Activated T-helper 9 cell treated with anti-CD3 and anti-CD28 coated beads, Interleukin-2, amount 50 U/mL, for 16 hours (primary cell): ENCODE measurements at places on chromosomes 6 and 20.

GRCh38 chr6:34383656-34384320 lies 8.7 kb downstream of the NUDT3 start:
- DNase-seq = no peak

DNA sequence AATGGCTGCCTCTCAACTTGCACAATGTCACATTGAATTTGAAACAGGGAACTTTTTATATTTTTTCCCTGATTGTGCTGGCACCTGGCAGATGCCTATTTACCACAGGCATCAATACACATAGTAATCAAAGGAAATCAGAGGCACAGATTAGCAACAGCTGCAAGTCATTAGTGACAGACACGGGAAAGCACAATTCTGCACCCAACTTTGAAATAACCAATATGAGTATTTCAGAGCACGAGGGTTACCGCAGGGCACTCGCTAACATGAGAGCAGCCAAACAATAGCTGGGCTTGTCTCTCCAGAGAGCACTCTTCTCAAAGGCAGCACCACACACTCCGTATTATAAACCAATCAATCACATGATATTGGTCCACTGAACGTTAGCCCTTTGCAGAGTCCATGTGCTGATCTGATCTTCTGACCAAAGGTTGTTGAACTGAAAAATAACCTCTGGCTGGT lies 149.5 kb downstream of the RNF144B start:
- DNase-seq = no peak

DNA sequence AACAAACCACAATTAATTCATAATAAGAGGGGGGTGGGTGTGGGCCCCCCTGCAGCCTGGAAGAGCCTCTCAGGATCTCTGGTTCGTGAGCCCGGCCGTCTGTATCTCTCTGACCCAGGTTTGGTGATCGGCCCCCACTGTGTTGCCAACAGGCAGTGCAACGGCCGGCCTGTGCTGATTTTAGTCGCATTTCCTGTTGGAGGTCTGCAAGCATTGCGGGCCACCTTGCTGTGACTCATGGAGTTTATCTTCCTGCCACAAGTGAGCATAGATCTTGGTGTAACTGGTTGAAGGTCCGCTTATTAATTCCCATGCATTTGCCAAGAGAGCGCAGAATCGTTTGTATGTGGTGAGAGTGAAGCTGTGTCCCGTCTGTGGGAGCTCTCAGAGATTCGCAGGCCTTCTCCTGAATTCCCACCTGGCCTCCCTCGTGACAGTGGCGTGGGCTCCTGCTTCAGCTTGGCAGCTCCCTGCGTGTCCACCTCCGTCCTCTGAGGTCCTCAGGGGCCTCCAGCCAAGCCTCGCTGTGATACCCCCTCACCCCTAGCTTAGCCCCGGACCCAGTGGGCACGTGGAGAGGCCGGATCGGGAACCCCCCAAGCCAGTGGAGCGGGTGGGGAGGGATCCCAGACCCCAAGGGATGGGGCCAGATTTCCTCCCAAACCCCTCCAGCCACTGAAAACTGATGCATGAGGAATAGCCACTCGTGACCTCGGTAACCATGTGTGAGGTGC lies 269.8 kb downstream of the CDH4 start:
- no peak for DNase-seq

GRCh38 chr6:88677356-88677755 lies 286.1 kb downstream of the RNGTT start:
- no peak for DNase-seq

GRCh38 chr6:142714951-142715785 lies 229.8 kb downstream of the HIVEP2 start:
- no peak for DNase-seq

- no peak for DNase-seq
Observed at GRCh38 chr6:105675715-105676397, 273.0 kb upstream of the PREP start.

DNA sequence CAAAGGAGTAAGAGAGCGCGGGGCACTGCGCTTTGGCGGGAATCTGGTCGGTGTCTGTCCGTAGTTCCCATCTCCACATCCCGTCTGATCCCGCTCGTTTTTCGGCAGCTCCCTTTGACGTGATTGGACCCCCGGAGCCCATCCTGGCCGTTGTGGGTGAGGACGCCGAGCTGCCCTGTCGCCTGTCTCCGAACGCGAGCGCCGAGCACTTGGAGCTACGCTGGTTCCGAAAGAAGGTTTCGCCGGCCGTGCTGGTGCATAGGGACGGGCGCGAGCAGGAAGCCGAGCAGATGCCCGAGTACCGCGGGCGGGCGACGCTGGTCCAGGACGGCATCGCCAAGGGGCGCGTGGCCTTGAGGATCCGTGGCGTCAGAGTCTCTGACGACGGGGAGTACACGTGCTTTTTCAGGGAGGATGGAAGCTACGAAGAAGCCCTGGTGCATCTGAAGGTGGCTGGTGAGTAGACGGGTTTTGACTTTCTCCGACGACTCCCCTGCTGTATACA lies 1.4 kb downstream of the BTN1A1 start:
- DNase-seq = peak; percentile 10

DNA sequence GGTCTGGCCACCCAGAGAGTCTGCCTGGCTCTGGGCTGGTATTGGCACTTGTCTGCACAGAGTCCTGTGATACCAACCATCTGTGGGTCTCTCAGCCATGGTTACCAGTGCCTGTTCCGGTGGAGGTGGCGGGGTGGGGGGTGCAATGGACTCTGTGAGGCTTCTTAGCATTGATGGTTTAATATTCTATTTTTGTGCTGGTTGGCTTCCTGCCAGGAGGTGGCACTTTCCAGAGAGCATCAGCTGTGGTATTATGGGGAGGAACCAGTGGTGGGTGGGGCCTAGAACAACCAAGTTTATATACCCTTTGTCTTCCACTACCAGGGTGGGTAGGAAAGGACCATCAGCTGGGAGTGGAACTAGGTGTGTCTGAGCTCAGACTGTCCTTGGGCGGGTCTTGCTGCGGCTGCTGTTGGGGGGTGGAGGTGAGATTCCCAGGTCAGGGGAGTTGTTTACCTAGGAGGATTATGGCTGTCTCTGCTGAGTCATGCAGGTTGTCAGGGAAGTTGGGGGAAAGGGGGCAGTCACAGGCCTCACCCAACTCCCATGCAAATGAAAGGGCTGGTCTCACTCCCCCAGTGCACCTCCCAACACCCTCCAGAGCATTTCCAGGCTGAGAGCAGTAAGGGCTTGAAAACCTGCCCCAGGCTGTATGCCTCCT lies 117.5 kb downstream of the FLRT3 start:
- no peak for DNase-seq

DNA sequence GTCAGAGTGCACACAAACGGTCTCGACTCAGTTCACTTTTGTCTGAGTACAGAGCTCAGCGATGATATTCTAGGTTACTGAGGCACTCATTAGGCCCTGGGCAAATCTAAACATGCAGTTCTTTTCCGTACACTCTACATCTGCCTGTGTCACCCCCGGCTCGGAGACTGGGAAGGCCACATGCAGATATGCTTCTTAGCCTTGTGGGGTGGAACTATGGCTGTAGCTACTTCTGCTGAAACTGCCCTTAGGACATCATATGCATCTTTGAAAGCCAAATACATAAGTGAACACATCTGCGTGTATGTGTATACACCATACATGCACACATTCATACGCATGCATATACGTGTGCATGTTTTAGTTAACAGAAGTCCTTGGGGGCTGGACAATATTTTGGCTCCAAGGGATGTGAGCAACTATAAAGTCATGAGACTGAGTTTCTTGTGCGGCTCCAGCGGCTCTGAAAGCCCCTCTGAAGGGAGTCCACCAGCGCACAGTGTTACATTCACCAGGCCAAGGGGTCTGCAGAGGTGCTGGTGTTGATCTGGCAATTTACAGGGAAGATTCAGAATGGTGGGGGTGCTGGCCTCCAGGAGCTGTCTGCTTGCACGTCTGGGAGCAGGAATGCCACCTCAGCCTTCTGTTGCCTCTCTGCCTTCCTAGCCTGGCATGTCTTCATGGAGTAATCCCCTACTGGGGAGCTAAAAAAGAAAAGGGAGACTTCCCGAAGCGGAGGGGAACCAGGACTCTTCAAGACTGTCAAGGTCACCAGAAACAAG lies 31.6 kb downstream of the PSMG4 start:
- DNase-seq = no peak

DNA sequence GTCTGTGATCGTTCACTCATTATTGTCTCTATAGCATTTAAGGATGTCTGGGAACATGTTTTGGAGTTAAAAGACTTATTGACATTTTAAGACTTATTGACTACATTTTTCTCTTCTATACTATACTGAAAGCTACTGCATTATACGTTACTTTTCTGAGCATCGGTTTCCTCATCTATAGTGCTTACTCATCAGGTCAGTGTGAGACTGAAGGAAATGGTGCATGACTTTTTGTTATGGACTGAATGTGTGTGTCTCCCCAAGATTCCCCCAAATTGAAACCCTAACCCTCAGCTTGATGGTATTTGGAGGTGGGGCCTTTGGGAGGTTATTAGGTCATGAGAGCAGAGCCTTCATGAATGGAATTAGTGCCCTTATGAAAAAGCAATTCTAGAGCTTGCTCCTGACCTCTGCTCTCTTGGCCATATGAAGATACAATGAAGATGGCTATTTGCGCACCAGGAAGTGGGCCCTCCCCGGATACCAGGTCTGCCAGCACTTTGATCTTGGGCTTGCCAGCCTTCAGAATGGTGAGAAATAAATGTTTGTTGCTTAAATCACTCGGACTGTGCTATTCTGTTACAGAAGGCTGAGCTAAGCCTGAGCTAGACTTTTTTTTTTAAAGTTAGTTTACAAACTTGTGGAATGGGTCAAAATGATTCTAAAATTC lies 243.7 kb upstream of the RREB1 start:
- DNase-seq = no peak
